ENCODE measurements at places on chromosomes 4 and X.

DNA sequence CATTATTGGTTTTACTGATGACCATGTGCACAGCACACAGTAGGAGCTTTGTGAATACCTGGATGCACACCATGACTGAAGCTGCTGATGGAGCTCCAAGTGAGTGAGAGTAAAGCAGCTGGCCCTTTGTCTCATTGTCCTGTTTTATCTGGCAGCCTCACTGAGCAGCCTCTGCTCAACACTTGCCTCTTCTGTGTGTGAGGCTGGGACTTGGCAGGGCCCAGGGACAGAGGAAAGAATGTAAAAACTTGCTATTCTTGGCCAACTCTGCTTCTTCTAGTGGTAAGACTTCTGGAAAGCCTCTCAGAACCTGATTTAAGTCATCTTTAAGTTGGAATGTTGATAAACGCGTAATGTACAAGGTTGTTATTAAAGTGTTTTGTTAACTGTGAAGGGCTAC lies 61.4 kb downstream of the BEX1 start:
- DNase-seq: no peak

DNA sequence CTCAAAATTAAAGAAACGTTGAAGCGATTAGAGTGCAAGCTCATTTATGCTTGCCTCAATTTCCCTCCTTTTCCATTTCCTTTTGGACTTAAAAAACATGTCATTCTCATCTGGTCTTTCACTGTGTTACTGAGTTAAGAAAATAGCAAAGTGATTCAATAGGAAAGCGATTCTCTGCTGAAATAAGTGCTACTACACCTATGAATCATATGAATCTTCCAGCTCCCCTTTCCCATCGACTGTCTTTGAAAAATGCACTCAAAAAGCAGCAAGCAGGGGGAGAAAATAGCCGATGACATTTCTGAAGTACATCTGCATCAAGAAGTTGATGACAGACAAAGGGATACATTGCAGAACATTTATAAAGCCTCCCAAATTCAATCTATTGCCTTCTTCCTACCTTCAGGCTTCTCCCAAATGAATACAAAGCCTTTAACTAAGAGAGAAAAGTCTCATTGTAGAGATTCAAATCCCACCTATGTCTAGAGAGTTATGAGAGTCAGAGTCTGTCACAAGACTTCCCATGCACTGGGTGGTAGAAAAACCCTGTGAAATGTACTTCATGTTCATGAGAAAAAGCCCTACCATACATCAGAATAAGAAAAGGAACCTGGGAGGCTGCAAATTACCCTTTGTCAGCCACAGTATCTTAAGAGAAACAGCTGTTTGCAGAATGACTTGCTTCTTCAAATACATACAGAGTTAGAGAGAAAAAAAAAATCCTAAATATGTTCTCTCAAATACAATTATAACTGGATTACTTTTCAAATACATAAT lies 78.9 kb downstream of the MBNL3 start:
- DNase-seq: no peak

DNA sequence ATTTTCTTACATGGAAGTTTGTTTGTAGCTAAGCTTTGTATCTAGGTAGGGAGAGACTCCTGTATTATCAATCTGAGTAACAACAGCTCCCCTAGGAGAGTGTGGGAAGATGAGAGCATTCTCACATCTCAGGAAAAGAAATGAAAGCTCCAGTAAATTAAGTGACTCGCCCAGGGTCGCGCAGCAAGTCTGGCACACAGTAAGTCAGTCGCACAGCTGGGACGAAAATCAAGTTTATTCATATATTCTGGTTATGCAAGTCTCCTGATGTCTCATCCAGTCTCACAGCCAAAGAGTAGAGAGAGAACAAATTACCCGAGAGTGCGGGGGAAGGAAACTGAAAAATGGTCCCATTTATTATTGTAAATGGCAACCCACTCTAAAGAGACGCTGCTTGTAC lies 216.1 kb downstream of the STK32B start:
- no peak for DNase-seq

DNA sequence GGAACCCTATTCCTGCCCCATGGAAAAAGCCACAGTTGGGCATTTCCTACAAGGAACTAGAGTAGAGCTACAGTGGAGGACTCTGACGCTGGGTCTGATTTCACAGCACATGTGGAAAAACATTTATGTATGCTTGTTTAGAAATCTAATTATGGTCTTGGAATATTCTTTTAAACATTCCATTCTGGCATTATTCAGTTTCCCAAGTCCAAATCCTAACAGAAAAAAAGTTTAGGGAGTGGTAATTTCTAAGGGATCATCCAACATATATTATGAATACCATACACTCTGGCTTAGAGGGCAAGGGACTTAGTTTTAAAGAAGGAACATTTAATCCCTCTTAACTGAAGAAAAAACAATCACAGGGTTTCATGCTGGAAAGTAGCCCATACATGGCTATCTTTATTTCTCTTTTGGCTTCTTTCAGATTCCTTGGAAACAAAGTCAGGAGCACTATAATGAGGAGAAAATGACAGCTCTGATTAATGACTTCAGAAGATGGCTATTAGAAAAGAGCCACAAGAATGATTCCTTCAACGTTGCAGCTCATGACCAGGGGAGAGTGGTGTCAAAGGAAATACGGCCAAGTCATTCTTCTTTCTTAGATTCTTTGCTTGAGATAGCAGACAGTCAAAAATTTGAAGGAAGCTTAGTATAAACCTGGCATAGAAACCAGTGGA lies 56.1 kb downstream of the CNGA2 start:
- no peak for DNase-seq

DNA sequence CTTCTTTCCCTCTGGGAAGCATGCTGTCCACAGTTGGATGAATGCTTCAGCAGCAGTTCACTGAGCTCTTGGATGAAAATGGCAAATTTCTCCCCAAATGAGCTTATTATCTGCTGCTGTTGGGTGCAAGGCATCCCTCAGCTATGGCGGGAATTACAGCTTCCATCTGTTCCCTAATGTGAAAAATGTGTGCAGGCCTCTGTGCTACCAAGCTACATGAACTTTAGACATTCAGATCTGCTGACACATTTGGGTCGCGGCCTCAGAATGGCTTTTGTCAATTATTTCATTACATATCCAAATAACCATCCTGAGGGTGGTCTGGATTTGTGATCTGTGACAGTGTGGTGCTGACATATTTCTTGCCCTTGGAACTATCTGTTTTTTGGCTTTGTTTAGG lies 119.5 kb upstream of the SCML1 start:
- no peak for DNase-seq

- DNase-seq: no peak
These were observed 333.5 kb downstream of the FAM47B start for GRCh38 chrX:35276115-35276514.

- no peak for DNase-seq
These were observed 66.1 kb downstream of the NR3C2 start for GRCh38 chr4:148376151-148376550.

DNA sequence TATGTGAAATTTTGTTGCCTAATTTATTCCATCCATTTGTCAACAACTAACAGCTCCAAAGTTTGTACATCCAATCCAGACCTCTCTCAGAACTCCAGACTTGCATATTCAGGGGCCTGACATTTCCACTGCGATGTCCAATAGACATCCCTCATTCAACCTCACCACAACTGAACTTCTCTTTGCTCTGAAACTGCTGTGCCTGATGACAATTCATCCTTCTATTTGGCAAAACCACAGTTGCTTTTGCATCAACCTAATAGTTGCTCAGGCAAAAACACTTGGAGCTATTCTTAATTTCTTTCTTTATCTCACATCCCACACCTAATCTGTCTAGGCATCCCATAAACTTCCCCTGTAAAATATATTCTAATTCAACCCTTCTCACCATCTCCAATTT lies 56.5 kb downstream of the ANTXR2 start:
- DNase-seq: no peak

DNA sequence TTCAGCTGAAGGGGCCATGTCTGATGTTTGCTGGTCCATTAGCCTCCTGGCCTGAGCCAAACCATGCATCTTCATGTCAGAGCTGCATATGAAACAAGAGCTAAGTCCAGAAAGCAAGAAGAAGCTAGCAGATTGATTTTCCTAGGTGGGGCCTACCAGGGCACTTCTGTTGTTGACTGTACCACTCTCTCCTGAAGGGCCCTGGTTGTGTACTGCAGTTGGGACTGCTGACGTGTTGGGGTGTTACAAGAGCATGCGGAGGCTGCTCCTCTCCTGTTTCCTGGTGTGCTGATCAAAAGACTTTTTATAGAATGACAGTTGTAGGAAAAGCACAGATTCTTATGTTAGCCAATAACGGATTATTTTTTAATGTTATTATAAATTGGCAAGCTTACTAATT lies 145.1 kb downstream of the TBL1X start:
- no peak for DNase-seq

- no peak for DNase-seq
These were observed 85.6 kb upstream of the CXorf66 start for GRCh38 chrX:140050906-140051305.
